Fibroblast of lung (primary cell): ENCODE measurements at places on chromosomes 7 and 10. TPM values are rescaled to one million over a fixed set of nuclear protein-coding genes. Genes with fewer than 3 reads are reported as not detected.

TET1 gene
- 1.2 and 4.7 TPM in 2 replicates for polyA plus RNA-seq

- DNase-seq: no peak
These were observed 55.4 kb upstream of the FAM3C start for GRCh38 chr7:121451367-121452094.

METTL27 gene
- polyA plus RNA-seq: 0.96 and 2.1 TPM in 2 replicates

HMX3 gene
- not detected in 2 replicates for polyA plus RNA-seq

UPK3B gene
- not detected in 2 replicates for polyA plus RNA-seq

GRCh38 chr7:92763636-92764423 is 72.5 kb downstream of the CDK6 start:
- peak; percentile 51 for DNase-seq

AGR2 gene
- not detected in 2 replicates for polyA plus RNA-seq
